M059J (cell line): ENCODE measurements at places on chromosomes 16 and 17. TPM values are rescaled to one million over a fixed set of nuclear protein-coding genes. Genes with fewer than 3 reads are reported as not detected.

SP2 gene
- 1.6 and 3.8 TPM in 2 replicates for total RNA-seq

DNA sequence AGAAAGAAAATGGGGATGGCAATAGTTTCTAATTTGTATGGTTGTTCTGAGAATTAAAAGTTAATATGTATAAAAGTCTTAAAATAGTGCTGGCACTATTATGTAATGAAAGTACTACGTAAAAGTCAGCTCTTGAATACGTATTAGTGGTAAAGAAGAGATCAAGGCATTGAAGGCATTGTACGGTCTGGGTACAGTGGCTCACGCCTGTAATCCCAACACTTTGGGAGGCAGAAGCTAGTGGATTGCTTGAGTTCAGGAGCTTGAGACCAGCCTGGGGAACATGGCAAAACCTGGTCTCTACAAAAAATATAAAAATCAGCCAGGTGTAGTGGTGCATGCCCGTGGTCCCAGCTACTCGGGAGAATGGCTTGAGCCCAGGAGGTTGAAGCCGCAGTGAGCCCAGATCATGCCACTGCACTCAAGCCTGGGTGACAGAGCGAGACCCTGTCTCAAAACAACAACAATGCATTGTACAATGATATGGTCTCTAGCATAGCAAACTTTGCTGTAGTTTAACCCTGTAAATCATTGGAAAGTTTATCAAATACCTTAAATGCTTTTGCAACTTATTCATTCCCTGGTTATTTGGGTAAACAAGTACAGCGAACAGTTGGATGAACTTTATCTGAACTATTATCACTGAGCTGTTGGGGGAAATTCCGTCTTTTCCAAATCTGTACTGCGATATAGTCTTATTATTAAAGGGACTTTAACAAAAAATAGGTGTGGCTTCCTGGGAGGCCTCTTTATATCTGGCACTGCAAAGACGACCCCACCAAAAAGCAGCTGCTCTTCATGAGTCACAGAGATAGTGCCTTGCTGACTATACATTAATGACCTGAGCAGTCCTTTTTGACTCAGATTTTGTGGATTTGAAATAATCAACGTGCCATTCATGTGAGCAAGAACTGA lies 73.6 kb downstream of the GPRC5B start:
- DNase-seq = peak; percentile 69

CDRT15L2 gene
- total RNA-seq = not detected in 2 replicates

DNA sequence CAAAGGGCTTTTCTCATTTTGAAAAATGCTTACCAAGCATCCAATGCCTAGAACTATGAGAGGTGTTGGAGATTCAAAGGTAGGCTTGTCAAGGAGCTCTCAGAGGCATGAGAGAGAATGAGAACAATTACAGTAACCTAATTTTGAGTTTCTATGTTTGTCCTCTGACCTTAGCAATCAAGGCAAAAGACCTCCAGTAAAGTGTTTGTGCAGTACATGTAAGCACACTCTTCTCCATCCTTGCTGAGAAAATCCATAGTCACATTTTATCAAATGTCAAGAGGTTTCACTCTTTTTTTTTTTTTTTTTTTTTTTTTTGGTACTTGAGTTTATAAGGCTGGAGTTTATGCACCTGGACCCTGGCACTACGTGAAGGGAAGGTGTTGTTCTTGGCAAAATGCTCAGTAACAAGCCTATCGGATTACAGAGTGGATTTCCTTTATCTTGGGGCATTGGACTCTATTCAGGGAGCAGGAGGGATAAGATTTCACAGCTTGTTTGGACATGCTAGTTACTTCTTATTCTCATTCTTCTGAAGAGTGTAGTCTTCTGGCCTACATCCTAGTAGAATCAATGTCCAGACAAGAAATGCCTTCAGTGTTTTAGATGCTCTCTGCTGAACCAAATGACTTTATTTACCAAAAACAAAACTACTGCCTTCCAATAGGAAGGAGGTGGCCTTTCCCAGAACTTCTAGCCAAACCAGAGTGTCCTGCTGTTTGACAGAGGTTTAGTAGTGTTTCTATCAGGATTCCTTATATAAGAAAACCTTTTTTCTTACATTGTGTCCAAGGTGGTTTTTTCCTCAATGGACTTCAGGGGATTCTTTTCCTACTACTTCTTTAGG lies 21.9 kb downstream of the KCNJ2 start:
- no peak for DNase-seq

GUCY2D gene
- not detected in 2 replicates for total RNA-seq

DNA sequence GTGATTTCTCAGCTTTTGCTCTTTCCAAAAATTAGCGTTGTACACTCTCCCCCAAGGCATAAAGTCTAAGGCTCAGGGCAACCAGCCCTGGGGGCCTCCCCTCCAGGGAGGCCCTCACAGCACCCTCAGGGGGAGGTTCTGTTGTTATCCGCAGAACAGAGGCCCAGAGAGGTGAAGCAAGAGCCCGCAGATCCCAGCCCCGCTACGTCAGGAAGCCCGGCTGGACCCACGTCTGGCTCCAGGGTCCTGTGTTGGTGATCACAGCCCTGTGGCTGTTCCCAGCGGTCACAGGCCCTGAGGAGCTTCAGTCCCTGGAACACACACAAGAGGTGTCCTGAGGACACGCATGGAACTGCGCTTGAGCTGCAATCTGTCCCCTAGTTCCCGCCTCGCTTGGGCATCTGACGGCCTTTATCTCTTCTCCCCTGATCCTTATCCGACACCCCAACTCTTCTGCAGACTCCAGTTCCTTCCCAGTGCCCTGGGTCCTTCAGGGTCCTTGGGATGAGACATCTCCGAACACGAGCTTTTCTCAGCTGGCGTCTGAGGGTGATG lies 1.1 kb upstream of the ZG16B start:
- no peak for DNase-seq

TMEM97 gene
- 31.4 and 41.8 TPM in 2 replicates for total RNA-seq

AURKB gene
- total RNA-seq = 78.7 and 123 TPM in 2 replicates

DNA sequence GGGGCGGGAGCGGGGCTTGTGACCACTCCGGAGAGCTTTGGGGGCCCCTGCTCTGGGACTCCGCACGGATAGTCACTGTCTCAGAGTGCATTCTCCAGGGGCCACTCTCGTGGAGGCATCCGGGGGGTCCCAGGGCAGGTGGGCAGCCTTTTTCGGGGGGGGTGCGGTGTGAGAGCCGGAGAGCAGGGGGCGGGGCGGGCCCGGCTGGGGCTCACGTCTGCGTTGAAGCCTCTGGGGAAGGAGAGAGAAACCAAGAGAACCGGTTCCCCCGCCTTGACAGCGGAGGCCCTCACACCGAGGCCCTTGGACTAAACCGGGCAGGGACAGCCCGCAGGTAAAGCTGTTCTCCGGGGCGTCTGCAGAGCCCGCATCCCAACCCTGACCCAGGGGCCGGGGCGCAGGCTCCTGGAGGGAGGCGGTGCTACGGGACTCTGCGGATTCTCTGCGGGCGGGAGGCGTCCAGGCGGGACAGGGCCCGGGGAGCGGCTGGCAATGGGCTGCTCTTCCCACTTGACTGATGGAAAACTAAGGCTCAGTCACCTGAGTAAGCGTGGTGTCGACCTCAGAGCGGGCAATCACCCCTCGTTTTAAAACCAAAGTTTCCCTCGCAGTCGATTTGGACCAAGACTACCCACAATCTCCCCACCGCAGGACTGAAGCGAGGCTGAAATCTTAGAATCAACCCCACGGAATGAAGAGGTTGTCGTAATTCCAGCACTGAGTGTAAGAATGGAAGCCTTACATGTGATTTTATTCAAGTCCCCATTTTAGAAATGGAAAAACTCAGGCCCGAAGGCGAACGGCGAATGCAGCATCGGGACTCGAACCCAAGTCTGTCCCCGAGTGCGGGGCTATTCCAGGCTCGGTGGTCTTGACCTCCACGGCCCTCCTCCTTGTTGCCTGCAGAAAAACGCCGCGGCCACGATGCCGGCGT lies 49.6 kb upstream of the AMZ2 start:
- no peak for DNase-seq
